ENCODE measurements at places on chromosomes 2 and 18.

DNA sequence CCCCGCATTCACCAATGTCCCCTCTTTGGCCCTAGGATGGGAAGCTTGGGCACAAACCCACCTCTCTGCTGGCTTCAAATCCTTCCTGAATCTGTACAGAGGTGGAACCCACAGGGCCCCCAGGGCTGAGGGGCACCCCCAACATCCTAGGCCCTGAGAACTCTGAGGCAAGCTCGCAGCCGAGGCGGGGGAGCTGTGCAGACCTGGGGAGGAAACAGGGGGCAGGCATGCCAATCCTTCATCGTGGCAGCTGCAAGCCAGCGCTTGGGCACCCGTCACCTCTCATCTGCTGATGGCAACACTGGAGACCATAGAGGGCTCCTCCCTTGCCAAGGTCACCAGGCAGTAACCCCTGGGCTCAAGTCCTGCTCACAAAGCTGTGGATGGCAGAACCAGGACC, 10.8 kb downstream of the ECEL1 start:
- no peak for DNase-seq

GRCh38 chr18:8946066-8946838, 156.2 kb upstream of the NDUFV2 start:
- DNase-seq = no peak

GRCh38 chr18:27178424-27178823, 6.7 kb downstream of the CHST9 start:
- no peak for DNase-seq

DNA sequence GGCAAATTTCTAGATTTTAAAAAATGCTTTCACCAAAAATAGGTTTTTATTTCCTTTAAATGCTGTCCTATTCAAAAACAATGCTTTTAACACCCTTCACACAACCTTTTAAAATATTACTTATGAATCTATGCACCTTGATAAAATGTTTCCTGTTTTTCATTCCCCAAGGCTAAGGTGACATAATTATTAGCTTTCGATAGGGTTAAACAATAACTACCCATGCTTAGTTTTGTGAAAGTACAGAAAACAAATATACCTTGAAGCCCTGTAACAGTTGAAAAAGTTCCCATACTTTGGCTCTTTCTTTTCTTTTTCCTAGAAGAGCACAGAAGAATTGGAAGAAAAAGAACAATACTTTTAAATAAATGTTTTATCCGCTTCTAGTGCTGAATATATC, 54.9 kb upstream of the ITPRID2 start:
- DNase-seq = no peak

- DNase-seq = no peak
Measured at GRCh38 chr2:44932564-44933392, 8.7 kb upstream of the SIX3 start.

DNA sequence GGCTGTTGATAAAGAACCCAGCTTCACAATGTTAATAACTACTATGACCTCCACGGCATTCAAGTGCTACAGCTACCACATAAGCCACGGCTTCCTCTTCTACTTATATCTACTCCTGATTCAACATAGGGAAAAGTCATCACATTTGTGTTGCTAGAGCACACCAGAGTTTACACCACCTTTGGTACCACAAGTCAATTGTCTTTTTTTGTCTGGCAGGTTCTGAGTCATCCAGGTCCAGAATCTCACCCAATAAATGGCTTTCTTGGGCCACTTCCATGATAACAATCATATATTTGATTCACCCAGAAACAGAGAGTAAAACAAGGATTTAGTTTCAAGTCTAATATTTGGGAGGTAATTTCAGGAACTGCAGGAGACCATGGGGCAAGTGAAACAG, 480.2 kb downstream of the TMX3 start:
- DNase-seq = no peak

DNA sequence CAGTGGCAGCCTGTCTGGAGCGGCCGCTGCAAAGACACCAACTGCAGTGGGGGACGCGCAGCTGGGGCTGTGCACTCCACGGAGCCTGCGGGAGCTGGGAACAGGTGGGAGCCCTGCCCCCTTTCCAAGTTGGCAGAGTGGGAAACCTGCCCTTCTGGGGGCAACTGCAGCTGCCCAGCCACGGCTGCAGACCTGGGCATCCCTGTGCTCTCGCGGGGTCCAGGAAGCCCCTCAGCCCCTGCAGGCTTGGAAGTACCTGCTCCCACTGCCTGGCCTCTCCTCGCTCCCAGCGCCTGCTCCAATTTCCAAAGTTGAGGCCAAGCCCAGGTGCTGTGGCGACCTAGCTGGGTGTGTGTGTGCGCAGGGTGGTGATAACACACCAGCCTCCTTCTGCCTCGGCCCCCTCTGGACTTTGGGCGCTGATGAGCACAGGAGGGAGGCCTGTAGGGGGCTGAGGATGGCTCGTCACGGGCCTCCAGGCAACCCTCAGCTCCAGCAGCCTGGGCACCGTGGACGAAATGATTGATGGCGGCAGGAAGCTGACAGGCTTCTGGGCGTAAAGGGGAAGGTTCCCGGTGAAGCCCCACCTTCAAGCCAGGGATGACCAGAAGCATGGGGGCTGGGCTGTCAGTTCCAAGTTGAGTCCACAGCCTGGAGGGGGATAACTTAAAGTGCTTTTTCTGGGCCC, 76.9 kb downstream of the PTPN4 start:
- DNase-seq = no peak

DNA sequence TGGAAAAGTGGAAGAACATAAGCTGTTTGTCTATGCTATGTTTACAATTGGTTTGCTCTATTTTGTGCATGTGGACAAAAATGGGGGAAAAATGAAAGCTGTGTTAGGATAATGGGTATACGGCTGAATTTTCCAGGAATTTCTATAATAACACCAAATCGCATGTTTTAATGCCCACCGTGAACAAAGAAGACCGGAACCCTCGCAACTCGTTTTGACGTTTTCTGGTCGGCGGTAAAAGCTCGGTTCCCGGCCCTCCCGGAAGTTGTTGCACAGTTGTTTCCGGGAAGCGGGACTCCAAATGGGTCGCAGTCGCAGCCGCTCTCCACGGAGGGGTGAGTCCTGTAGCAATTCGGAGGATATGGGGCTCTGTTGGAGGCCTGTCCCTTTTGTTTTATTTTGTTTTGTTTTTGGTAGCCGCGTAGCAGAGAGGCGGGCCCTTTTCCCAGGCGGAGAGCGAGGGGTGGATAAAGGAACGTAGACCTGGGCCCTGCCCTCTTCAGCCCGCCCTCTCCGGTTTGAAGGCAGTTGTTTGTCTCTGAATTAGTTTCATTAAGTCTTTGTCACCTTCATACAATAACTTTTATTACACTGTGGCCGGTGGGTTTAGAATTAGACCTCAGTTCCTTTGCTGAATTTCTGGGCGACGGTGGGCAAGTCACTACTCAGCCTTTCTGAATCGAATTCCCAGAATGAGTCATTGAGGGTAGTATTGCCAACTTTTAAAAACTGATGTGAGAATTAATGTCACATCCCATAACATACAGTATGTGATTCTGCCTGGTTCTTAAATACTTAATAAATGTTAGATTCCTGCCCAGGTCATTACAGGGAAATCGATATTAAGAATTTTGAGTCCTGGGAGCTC, at the start of gene SNRNP27:
TSS of gene SNRNP27 (plus strand) at position 273 of the 868 bp plus-strand sequence. CDS start at position 302, 29 bp downstream.
- peak; percentile 84 for DNase-seq

DNA sequence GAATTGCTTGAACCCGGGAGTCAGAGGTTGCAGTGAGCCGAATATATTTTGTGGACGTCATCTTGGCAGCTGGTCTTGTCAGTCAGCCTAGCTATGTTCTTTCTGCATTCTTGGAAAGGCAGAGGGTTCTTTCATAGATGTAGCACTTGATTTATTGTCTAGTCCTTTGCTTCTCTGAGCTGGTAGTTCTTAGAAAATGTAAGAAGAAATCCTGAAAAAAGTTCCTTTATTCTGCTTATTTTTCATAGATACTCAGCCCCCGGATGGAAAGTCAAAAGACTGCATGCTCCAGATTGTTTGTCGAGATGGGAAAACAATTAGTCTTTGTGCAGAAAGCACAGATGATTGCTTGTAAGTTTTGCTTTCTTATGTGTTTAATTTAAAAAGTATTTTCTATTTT, 21.3 kb downstream of the PLEKHB2 start:
- DNase-seq = no peak

- DNase-seq = no peak
Measured at GRCh38 chr2:40611196-40611595, 159.3 kb upstream of the SLC8A1 start.

DNA sequence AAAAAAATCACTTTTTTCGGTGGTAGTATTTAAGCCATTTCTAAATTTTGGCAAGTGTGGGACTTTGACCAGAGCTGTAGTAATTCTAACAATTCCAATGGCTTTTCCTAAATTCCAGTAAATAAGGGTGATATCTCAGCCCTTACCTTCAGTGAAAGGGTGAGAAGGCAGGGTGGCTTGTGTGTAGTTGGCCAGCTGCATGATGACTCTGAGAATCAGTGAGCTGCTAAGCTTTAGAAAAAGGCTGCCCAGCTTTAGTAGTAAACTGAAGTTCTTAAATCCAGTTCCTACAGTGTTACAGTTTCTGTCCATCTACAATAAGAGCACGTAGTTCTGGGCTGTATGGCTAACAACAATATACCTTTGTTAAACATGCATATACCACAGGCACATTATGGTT, 42.0 kb downstream of the OXER1 start:
- no peak for DNase-seq
